ENCODE measurements at places on chromosomes 11 and 22.

GRCh38 chr11:10751581-10751940 lies 515 bp downstream of the CTR9 start:
- DNase-seq = no peak

DNA sequence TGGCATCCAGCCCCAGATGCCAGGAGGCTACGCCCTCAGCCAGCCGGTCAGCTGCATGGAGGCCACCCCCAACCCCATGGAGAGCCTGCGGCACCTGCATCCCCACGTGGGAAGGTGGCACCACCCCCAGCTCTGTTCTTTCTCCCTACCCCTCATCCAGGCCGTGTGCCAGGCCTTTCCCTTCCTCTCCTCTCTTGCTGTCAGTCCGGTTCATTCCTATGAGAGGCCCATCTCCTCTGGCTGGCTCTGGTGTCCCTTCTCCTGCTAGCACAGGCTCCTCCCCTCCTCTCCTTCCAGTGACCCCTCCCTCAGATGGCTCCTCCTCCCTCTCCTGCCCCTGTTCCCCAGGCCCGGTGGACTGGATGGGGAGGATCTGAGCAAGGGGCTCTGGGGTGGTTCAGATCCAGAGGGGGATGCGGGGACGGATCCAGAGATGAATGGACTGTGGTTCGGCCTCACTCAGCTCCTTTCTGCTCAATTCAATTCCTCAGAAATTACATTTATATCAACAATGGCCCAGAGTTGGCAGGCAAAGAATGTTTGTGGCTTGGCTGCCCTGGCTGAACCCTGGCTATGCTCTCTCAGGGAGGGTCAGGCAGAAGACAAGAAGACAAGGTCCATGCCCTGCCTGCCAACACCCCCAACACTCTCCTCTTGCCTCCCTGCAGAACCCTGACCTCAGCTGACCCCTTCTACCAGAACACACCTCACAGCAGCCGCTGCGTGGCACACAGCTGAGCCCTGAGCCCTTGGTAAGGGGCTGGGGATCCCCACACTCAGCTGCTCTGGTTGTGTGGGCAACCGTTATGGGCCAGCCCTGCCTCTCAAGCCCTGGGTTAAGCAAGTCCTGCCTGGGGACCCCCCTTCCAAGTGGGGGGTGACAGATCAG lies 18.5 kb upstream of the LRRC10B start:
- DNase-seq = no peak

DNA sequence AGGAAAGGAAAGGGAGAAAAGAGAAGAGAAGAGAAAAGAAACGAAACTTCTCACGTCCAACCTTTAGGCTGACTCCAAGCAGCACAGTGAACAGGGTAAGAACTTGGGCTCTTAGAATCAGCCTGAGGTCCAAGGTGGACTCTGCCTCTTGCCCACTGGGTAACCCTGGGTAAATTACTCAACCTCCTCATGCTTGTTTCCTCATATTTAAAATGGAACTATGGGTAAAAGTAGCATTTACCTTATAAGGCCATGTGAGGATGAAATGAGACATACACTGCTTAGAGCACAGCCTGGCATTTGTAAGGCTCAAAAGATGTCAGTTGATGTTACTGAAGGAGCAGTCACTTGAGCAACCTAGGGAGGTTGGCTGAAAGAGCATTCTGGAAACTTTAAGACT lies 107.9 kb downstream of the C11orf58 start:
- no peak for DNase-seq

- DNase-seq = no peak
Observed at GRCh38 chr22:44577391-44578109, 79.5 kb upstream of the RTL6 start.
